ENCODE measurements at places on chromosomes 4 and X.

- no peak for DNase-seq
These were observed 364.3 kb downstream of the FBXO8 start for GRCh38 chr4:173919196-173919595.

DNA sequence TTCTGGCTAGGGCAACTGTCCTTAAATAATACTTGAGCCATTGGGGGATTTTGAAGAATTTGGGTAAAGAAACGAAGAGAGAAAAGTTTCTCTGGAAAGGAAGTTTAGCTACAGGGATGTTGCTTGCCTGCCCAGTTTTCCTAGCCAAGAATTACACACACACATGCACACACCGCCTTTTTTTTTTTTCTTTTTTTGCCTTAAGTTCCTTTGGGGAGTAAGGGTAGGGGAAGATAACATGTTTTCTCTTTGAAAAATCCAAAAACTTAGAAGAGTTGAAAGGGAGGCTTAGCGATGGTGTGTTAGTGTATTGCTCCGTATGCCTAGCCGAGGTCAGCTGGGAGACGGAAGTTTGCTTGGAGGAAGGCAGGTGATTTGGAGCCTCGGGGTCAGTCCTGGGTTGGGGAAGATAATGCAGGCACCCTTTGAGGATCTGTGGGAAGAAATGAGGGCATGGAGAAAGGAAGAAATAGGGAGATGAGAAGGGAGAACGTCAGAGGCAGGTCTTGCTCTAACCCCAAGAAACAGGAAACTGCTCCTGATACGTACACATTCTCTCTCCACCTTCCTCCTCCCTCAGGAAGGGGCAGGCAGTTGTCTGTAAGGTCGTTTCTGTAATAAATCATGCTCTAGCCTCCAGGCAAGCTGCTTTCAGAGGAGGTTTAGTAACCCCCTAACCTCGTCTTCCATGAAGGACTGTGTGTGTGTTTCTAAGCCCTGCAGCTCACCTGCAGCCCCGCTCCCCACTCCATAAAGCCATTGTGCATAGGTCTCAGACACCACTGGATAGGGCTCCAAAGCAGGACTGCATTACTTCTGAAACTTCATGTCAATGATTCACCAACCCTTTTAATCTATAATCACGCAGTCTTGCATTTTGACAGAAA lies 10.5 kb downstream of the KLF3 start:
- DNase-seq, result no peak

DNA sequence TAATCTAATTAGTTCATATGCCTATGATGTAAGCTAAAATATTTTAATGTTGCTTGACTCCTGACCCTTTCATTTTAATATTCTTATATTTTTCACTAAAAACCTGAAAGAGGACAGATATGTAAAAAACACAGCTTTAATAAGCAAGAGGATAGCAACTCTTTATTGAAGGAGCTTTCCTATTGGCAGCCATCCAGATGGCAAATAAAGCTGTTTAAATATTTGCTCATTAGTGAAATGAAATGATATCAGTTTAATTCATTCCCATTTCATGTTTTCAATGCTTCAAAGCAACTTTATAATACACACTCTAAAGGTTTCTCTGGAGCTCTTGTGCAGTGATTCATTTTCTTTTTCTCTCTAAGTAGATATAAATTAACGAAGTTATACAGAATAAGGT lies 473.4 kb downstream of the PCDH7 start:
- DNase-seq, result no peak

- DNase-seq, result no peak
These were observed 568.0 kb downstream of the IL1RAPL1 start for GRCh38 chrX:29155286-29155685.

DNA sequence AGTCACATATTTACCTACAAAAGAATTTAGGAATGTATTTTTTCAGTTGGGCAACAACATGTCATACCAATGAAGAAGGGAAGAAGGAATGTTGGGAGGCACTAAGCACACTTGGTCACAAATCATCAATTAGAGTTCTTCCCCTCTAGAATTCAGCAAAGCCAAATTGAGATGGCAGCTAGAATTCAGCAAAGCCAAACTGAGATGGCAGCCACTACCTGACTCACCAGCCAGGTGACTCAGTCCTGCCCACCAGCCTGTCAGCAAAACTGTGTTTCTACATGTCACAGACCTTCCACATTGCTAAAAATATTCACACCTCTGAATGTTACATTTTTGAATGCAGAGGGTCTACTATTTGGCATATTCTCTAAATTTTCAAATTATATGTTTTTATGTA lies 63.2 kb upstream of the NOCT start:
- DNase-seq, result no peak

GRCh38 chr4:115260195-115260594 lies 146.8 kb upstream of the NDST4 start:
- DNase-seq, result no peak

DNA sequence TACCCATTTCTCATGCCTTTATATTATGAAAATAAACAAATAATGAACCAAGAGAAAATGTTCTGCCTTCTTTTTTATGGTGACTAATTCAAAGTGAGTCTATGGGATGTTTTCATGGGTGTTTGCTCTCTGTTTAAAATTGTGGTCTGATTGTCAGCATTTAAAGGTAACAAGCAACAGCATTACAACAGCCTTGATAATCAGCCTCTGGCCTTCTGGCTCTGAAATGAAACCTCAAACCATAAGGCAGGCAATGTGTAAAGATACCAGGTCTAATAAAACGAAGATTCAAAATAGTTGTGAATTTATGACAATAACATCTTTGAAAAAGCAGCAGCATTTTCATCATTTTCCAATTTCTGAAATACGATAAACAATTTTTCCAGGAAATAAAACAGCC lies 63.7 kb downstream of the FAM13A start:
- DNase-seq, result no peak

DNA sequence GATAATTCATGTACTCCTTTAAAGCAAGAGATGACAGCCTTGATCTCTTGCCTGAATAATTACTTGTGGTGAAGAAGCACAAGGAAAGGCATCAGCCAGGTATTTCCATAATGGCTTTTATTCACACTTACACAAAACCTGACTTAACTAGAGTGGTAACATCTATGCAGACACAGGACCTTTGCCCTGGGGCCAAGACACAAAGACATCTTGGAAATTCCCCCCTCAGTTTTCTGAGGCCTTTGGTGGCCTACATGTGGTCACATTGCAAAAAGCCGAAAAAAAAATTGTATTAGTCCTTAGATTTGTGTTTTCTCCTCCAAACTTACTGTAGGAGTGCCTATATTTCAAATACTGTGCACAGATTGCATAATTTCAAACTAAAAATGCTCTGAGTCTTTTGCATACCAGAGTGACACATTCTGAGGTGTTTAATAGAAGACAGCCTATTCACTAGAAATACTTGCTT lies 172.4 kb downstream of the PDGFC start:
- DNase-seq, result no peak

GRCh38 chr4:111689214-111689613 lies 456.0 kb upstream of the FAM241A start:
- DNase-seq, result no peak

DNA sequence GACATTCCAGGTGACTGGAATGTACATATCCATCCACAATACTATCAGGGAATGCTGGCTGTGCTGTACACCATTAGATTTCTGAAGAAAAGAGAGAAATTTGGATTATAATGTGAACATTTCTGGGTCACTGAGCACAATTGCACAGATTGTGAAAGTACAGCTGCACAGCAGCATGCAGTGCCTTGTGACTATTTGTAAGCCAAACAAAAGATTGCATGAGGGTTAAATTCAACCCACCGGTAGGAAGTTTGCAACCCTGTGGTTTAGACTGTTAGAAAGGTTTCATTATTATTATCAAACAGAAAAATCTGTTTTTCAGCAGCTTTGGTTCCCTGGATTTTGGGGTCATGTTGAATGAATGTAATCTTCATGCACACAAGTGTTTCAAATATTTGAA lies 24.5 kb downstream of the DDIT4L start:
- DNase-seq, result peak; percentile 14

GRCh38 chr4:82705928-82706300 lies 92.7 kb downstream of the SCD5 start:
- no peak for DNase-seq

DNA sequence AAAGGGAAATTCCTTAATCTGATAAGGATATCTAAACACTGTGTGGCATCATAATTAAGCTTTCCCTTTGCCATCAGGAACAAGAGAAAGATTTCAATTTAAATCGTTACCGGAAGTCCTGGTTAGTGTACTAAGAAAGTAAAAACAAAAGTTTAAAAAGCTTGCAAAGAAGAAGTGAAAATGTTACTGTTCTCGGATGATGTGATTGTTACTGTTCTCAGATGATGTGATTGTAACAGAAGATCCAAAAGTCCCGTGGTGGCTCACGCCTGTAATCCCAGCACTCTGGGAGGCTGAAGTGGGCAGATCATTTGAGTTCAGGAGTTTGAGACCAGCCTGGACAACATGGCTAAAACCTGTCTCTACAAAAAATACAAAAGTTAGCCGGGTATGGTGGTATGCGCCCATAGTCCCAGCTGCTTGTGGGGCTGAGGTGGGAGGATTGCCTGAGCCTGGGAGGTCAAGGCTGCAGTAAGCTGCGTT lies 62.5 kb downstream of the RGS12 start:
- DNase-seq, result no peak

- DNase-seq, result no peak
These were observed 251.6 kb downstream of the CBR4 start for GRCh38 chr4:168758351-168758876.

- DNase-seq, result no peak
These were observed 242.0 kb downstream of the MAPK10 start for GRCh38 chr4:86117705-86118302.

DNA sequence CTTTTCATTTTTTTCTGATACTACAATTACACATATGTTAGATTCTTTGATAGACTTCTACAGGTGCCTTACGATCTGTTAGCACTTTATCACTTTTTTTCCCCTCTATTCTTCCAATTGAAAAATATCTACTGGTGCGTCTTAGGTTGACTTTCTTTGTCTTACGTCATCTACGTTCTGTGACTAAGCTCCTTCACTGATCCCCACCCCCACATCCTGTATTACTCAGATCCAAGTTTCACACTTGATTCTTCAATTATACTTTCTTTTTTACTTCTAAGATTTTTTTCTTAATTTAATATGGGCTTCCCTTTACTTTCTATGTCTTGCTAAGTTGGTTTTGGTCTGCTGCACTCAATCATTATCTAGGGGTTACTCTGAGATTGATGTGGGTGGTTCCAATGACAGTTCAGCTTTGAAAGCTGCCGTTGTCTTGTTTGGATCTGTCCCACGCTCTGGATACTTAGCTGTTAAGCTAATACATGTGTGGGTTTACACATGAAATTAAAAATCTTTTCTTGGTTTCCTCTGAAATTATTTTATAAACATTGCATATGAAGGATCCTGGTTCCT lies 1321.1 kb downstream of the RAPGEF2 start:
- DNase-seq, result no peak

DNA sequence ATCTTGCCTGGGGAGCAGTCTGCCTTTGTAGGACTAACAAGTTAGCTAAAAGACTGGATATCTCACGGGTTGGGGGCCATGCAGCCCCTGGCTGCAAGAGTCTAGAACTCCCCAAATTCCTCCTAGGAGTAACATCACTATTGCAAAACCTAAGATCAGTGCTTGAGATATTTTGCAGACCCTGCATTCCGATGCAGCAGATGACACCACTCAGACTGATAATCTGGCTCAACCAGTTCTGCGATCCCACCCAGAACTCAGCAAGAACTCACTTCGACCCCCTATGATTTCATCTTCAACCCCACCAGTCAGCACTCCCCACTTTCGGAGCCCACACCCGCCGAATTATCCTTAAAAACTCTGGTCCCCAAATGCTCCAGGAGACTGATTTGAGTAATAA lies 834.0 kb downstream of the C4orf33 start:
- no peak for DNase-seq

DNA sequence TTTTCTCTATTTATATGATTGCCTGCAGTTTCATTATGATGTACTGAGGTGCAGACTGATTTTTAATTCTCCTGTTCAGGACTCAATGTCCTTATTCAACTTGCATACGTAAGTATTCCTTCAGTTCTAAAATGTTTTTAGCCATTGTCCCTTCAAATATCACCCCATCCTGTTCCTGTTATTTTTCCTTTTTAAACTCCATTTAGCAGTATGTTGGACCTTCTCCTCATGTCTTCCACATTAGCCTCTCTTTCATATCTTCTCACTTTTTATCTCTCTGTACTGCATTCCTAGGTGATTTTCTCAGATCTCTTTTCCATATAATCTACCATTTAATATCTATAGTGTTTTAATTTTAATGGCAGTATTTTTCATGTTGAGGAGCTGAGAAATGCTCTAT lies 317.7 kb downstream of the NR3C2 start:
- no peak for DNase-seq

- DNase-seq, result no peak
These were observed 130.4 kb upstream of the FRMPD4 start for GRCh38 chrX:12007881-12008280.

DNA sequence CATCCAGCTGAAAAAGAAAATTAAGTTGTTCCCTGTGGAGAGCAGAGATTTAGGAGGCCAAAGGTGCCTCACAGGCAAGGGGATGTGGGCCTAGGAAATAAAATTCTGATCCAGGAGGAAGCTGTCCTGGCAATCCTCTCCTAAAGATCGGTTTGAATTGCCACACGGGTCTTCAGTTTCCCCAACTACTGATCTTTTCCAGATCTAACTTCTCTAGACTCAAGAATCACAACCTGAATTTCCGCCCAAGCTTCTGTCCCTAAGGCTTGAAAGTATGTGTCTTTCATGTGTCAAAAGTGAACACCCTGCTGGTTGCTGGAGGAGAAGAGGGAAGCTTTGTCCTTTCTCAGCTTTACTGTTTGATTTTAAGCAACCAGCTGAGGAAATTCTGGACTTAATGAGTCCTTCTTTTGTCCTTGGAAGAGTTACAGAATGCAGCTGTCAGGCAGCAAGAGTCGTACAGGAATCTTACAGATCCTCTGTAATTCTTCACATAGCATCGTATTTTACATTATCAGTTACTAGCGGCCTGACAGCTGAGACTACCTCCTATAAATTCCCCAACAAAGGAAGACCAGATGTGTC lies 93.8 kb downstream of the INPP4B start:
- DNase-seq, result no peak

GRCh38 chr4:153137677-153138630 lies 66.3 kb upstream of the TRIM2 start:
- no peak for DNase-seq

- no peak for DNase-seq
These were observed 251 bp downstream of the KIAA0232 start for GRCh38 chr4:6782846-6783110.

DNA sequence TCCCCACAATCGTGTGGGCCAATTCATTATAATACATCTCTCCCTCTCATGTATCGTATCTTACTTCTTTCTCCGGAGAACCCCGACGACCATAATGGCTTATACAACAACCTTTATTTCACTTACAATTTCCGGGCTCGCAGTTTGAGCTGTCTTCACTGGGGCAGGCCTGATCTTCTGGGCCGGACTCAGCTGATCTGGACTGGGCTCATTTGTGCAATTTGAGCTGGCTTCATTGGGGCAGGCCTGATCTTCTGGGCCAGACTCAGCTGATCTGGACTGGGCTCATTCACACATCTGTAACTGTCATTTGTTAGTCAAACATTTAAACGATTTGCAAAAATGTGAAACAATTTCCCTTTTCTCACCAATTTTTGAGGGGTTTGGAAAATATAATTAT lies 171.5 kb upstream of the FRG1 start:
- DNase-seq, result no peak

- no peak for DNase-seq
These were observed 72.6 kb downstream of the PITX2 start for GRCh38 chr4:110550260-110550659.

GRCh38 chr4:117678861-117679260 lies 355.4 kb upstream of the NDST3 start:
- no peak for DNase-seq

- DNase-seq, result peak; percentile 15
These were observed 759.6 kb downstream of the RAB28 start for GRCh38 chr4:12724510-12724909.
